ENCODE measurements at places on chromosomes 5 and 9.
A peak's percentile ranks its signal among the peaks of the same experiment; 100 is the strongest.

DNA sequence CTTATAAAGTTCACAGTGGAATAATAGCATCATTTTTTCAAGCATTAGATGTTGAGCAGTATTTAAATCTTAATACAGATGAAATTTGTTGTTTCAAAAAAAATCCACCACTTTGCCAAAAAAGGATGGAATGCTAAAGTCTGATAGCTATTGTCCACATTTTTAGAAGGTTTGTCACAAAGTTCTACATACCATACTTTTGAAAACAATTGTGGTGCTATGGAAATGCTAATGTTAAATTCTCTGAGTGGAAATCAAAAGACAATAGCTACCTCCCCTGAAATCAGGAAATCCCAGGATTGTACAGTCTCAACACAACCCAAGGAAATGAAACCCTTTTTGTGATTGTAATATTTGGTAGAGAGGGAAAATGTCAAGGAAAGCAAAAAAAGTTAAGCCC lies 19.3 kb upstream of the GRAMD2B start:
- no peak for DNase-seq

- no peak for DNase-seq
Observed at GRCh38 chr5:10262121-10262774, 12.2 kb downstream of the CCT5 start.

DNA sequence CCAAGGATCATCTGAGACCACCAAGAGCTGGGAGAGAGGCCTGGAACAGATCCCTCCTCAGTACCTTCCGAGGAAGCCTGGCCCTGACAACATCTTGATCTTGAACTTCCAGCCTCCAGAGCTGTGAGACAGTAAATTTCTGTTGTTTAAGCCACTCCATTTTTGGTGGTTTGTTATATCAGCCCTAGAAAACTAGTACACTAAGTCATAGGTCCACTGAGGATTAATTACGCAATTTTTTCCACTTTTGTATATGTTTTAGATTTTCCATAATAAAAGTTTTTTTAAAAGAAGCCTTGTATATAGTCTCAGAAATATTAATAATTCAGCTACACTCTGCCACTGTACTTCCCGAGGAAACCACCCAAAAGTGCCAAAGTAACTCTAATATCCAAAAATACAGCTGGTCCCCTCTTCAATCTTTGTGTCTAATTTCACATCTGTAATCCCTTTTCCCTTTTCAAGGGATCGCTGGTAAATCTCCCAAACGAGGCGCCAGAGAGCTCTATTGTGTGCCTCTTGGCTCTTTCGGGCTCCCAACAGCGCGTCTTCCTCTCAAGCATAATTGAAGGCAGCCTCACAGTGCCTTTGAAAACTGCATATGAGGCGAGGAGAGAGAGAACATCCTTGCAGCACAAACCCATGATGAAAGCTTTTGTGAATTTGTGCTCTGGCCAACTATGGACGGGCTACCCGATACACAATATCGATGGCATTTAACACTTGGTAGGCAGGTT lies 32.7 kb downstream of the PRUNE2 start:
- DNase-seq: peak; percentile 60

DNA sequence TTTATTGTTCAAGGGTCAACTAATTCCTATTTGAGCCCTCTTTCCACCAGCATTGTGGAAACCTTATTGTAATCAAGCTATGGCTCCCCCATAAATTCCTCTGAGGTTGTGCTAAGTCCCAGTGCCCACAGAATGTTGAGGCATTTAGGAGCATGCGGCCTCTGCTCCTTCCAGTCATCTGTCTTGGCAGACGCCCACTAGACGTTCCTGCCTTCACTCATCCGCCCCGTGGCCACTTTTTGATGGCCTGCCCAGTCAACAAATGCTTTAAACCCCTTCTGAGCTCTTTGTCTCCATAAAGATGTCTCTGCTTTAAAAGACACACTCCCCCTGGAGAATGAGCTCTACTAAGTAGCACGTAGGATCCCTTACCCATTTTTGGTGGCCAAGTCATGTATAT lies 104.7 kb downstream of the GAS1 start:
- DNase-seq: no peak

DNA sequence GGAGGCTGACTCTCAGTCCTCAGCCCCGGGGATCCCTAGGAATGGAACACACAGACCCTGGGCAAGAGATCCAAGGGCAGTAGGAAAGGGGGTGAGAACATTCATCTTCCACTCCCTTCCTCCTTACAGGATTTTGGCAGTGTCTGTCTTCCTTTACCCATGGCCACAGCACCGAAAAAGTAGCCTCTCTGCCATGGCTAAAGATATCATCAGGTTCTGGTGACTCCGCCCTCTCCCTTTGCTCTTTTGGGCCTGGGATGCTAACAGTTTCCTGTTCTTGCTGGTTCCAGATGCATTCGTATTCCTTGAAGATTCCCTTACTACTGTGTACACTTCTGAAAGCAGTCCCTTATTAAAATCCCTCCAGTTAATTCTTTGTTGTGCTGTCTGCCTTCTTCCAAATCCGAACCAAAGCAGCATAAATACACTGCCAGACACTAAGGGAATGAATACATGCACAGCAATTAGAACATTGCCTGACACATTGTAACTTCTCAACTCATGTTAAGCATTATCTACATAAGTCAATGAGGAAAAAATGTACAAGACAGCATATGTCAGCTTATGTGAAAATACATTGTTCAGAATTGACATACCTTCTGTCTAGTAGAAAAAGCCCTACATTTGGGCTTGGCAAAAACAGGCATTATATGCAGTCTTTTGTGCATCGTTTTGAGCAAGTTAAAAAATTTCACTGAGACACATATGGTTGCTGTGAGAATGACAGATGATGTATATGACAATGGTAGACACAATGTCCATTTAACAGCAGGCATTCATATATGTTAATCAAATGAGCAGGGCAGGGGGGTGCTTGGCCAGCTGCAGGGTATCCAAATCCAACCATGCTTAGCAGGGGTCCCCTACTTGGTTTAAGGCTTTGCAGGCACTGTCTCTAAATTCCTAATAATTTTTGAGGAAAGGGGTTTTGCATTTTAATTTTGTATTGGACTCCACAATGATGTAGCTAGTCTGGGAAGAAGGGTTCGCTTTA lies 58.8 kb upstream of the RAI14 start:
- no peak for DNase-seq

DNA sequence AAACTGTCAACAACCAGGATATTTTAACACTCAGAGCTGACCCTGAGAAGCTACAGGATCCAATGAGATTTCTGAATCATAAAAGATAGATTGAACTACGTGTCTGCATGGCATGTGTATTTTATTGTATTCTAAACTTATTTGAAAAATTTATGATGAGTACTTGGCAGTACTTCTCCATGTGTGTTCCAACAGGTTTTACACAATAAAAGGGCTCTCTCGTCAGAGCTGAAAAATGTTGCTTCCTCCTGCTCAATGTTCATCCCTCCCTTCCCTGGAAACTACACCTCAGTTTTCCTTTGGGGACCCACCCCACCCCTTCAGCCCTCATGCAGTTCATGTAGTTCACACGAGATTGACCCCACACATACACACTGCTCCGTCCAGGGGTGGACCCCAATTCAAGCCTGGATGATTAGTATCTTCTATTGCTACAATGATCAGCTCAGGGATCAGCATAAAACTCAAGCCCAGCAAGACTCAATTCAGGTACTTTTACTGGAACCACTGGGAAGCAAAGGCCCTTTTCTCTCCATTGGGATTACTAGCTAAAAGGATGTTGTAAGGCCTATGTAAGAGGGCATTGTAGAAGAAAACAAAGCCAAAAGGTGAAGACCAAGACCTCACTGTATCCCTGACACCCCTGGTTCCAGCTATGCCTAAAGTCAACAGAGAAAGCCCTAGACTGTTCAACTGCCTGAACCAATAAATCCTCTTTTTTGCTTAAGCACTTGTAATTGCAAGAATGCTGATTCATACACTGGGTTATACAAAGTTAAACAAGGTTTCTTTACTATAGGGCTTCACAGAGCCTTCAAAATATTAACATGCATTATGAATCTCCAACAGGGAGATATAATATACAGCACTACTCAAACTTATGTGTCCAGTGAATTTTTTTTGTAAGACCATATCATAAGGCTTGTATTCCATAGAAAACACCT lies 112.6 kb downstream of the SAXO1 start:
- DNase-seq: no peak

- DNase-seq: no peak
Observed at GRCh38 chr9:114574438-114574837, 13.1 kb upstream of the ATP6V1G1 start.

DNA sequence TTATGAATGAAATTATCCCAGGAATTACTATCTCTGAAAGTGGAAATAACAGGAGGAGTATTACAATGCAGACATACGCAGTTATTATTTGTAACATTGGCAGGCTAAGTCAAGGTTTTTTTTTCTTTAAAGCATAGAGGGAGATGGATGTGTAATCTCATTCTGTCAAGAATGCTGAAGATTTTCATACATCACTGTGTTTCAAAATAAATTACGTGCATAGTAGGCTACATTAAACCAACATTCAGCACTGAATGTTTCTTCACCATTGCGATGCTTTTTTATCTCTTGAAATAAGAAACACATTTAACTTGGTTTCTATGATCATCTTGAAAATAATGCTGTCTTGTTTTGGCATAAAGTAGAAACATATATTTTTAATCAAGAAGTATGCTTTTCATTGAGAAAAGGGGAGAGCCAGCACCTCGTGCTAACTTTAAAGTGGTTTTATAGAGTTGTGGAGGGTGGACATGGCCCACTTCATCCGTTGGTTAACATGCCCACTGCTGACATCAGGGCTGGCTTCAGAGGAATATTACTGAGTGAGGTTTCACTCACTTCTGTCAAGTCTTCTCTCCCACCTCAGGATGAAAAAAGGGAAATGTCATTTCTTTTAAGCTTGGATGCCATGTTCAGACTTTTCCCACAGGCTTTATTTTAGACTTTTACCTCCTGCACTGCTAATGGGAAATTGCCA lies 203.6 kb upstream of the MEF2C start:
- DNase-seq: no peak

- DNase-seq: no peak
Observed at GRCh38 chr9:404234-404633, 189.6 kb downstream of the DOCK8 start.

- DNase-seq: no peak
Observed at GRCh38 chr5:41507501-41507900, 2.9 kb downstream of the PLCXD3 start.

DNA sequence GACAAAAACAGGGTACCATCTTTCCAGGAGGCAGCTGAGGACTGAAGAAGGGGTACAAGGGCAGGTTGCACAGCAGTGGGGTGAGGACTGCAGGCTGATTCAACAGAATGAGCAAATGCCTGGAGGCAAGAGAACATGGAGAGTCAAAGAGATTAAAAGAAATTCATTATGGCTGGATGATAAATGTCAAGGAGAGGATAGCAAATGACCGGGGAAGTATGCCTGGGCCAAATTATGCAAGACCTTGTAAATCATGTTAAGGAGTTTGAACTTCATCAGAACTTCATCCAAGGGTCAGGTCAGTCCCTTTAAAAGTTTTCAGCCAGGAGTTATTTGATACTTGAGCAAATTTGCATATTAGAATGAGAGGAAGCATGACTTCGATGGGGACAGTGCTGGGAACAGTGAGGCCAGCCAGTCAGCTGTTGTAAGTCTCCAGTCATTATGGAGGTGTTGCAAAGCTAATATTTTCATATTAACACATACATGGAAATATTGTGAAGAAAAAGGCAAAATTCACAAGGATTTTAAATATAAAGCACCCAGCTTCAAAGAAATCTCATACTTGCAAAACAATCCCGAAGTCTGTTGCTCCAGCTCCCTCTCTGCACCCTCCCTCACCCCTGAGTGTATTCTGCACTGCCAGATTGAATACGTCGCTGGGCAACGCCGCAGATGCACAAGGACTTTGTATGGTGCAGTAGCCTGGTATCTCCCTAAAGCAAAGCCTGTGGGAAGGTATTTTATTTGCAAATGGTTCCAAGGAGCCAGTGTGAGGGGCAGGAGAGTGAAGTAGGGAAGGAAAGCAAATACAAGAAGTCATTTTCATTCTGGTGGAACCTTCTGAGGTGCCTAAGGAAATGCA lies 509.8 kb upstream of the TLE4 start:
- DNase-seq: no peak

GRCh38 chr5:36057386-36057785 lies 9.3 kb downstream of the UGT3A2 start:
- no peak for DNase-seq

DNA sequence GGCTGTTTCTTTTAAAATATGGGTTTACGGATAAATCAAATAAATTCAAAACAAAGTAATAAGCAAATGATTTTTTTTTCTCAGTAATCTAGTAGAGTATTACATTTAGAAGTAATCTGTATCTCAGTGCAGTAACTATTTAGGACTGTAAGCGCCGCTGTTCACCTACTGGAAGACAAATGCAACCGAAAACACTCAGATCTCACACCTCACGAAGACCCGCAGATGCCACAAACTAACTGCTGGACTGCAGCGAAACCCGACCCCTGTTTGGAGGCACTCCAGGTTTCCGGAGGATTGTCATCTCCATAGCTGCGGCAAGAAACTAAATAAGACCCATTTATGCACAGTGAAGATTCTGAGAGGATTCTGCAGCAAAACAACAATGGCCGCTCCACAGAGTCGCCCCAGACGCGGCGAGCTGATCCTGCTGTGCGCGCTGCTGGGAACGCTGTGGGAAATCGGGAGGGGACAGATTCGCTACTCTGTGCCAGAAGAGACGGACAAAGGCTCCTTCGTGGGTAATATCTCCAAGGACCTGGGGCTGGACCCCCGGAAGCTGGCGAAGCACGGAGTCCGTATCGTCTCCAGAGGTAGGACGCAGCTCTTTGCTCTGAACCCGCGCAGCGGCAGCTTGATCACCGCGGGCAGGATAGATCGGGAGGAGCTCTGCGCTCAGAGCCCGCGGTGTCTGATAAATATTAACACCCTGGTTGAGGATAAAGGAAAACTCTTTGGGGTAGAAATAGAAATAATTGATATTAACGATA lies at the start of gene PCDHGA8:
TSS of gene PCDHGA8 (plus strand) at position 205 of the 770 bp plus-strand sequence. CDS start at position 386, 181 bp downstream.
- DNase-seq: no peak

GRCh38 chr9:108569624-108570023 lies 286.2 kb downstream of the ACTL7B start:
- no peak for DNase-seq

DNA sequence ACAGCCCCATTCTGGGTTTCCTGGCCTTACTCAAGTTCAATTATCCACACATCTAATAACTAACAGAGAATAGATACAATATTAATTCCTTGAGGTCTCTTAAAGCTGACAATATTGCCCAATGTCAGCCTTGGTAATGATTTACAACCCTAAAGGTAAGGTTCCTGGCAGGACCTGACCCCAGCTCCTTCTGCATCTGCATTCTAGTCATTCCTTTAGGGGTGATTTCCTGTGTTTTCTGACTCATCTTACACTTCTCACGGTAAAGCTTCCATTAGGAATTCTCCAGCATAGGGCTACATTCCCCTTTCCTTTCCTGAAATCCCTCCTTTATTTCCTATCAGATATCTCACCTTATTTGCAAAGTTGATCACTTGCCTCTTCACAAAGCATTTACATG lies 9.3 kb downstream of the HAVCR1 start:
- no peak for DNase-seq

DNA sequence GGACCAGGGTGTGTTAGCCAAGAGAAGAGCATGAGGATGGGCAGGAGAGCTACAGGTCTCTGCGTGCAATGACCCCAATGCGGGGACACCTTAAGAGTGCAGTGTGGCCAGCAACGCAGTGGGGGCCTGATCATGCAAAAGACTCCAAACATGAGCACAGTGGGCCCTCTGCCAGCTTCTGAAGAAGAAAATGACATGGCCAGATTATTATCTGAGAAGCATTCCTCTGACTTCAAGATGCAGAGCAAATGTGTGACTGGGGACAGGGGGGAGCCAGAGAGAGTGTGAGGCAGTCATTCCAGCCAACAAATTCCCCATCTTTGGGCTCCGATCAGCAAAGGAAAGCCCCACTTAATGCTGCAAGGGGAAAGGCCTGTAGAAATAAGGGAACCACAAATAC lies 229.4 kb downstream of the CDK5RAP2 start:
- DNase-seq: no peak
